Hypothalamus (tissue), 51 donors: ENCODE measurements at places on chromosomes 1 and 21.

DNA sequence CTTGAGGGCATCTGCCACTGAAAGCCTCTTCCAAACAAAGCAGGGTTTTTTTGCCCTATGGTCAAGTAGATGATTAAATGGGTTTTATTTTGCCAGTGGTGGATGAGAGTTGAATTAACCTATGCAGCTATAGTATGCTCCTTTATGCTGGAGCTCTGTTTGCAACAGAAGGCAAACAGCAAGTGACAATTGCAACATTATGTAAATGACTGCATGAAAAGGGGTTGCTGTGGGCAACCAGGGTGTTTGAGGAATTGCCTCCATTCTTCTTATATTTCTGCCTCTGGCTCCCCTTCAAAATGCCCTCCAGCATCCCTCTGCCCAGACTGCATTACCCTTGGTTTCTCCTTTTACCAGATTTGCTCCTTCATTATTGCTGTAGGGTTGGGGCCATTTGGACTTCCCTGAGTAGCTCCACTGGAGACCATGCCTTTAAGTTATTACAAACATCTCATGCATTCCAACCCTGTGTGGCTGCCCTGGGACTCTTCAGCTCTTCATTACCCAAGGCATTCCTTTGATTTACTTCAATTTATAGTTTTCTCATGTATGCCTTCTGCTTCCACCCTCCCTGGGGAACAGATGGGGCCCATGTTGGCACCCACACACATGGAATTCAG, 398.4 kb downstream of the PRDM2 start:
- DNase-seq = no peak

DNA sequence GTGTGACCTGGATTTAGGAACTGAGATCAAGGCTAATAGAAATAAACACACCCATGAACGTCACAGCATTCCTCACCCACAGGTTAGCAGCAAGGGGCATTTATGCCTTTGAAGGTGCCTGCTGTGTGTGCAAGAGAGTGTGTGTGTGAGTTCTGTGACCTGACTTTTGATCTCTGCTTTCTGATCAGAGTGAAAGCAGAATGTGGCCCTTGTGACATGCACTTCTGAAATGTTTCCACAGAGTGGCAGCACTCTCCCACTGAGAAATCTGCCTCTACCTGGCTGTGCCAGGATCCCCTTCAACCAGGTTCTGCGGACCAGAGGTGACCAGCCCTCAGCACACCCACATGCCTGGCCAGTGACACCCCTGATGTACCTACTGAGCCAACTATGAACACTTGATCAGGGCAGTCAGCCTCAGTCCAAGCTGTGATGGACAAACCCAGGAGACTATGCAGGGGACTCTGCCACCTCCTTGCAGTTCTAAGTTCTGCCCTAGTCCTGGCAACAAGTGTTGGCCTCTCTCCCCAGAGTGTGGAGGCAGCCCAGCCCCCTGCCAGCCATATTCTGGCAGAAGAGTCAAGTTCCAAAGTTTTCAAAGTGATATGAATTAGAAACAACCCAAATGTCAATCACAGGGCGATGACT, 41.0 kb downstream of the RXRG start:
- no peak for DNase-seq

DNA sequence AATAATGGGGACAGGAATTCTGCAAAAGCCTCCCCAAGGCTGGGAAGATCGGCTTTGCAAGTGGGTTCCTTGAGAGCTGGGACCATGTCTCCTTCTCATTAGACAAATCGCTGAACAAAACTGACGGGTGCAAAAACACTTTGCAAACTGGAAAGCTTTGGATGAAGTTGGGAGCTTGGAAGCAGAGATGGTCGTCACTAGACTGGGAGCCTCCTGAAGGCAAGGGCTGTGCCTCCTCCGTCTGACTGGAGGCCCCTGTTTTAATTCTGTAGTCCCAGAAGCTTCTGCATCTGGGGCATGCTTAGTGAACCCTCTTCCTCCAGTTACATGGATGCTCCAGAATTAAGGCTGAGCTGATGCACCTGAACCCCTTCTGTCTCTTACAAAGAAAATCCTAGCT, 82.3 kb upstream of the IFFO2 start:
- no peak for DNase-seq

- no peak for DNase-seq
These were observed 868 bp downstream of the C1orf21 start for GRCh38 chr1:184387476-184388318.

- no peak for DNase-seq
These were observed 34.3 kb upstream of the PPP1R15B start for GRCh38 chr1:204445860-204446412.

DNA sequence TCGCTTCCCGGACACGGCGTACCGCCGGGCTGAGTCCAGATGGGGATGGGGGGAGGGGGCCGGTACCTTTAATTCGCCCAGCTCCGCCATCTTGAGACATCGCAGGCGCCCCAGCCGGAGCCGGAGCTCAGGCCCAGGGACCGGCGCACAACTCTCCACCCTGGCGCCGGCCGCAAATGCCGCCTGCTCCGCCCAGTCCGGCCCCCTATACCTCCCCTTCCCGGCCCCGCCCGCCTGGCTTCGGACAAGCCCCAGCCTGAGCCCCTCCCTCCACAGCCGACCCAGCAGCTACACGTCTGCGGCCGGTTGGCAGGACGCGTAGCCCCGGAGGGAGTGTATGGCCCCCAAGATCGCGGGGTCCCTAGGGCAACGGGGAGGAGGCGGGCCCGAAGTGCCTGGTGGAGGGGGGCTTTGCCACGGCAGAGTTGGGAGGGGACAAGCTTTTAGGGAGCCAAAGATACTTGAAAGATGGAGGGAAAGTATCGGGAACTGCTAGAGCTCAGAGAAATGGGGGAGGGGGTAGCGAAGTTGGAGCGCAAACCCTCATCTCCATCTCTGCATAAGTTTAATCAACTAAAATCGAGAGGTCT, at the start of gene PIAS3:
TSS of gene PIAS3 (minus strand) at position 181 of the 590 bp plus-strand sequence. CDS start at position 90, 91 bp downstream.
- peak; percentile 90 for DNase-seq

- DNase-seq = no peak
These were observed 126.3 kb downstream of the PTPN14 start for GRCh38 chr1:214425101-214425500.

- no peak for DNase-seq
These were observed 76.6 kb upstream of the VAV3 start for GRCh38 chr1:108041360-108042142.

DNA sequence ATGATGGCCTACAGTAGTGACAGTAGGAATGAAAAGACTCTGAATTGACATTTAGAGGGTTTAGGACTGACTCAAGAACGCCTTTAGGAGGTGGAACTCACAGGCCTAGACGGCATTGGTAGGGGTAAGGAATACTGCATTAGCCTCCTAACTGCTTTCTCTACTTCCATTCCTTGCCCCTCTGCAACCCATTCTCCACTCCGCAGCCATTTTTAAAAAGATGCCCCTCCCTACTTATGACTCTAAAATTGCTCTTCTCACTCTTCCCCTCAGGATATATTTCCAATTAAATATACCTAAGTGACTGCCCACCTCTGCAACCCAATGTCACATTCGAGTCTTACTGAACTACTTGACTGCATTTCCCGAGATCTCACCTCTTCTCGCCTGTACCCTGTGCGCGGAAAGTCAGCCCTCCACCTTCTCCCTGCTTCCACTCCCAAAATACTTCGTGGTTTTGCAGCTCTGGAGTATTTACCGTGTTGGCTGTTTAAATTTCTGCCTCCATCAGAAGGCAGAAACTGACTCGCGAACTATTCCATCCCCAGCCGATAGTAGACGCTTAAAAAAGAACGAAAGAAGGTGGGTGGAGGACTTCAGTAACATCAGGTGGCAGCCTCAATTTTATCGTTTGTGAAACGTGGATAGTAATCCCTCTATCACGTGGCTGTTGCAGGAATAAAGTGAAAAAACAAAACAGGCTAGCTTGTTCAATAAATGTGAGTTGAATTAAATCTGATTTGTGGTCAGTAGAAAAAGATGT, 1.1 kb upstream of the YBX1 start:
- DNase-seq = no peak

- no peak for DNase-seq
These were observed 10.7 kb downstream of the LRRC47 start for GRCh38 chr1:3785456-3786157.

GRCh38 chr1:105724286-105724685, 1332.2 kb upstream of the PRMT6 start:
- DNase-seq = no peak

DNA sequence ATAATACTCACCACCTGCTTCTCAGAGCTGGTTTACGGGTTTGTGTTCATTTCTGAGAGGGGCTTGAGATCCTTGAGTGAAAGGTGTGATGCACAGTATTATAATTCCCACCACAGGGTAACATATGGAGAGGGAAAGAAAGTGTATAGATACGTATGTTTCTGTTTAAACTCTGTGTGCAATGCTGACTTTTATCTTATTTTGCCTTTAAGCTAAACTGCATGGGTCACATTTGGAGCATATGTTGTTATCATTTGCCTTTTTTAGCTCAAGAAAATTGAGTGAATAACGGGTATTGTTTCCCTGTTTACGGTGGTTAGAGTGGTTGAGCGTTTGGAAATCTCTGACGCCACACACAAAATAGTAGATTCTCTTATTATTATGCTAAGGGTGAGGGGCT, 191.1 kb upstream of the NFIA start:
- no peak for DNase-seq

GRCh38 chr1:41898191-41898713, 20.5 kb downstream of the HIVEP3 start:
- DNase-seq = no peak

- no peak for DNase-seq
These were observed 11.5 kb upstream of the LRRC8B start for GRCh38 chr1:89512996-89513720.

- DNase-seq = peak; percentile 45
These were observed at the start of gene GPX7 for GRCh38 chr1:52601991-52602855. TSS of gene GPX7 (plus strand) at chr1:52602371. CDS start at chr1:52602410, 39 bp downstream.

- DNase-seq = no peak
These were observed 2.8 kb downstream of the ARMH1 start for GRCh38 chr1:44677201-44677766.

DNA sequence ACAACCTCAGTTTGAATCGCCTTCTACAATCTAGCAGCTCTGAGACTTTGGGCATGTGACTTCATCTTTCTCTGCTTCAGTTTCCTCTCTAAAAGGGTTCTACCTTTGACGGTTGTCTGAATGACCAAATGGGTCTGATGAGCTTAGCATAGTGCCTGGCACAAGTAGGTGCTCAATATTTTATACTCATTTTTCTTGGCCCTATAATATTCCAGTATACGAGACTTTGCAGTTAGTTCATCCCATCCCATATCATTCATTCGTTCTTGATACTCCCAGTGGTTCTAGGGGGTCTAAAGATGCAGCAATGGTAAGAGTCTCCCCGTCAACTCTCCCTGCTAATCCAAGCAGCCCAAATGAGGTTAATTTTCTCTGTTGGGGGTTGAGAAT, 67.6 kb downstream of the ALPL start:
- DNase-seq = no peak
